ENCODE measurements at places on chromosomes 1 and 21. TPM values are rescaled to one million over a fixed set of nuclear protein-coding genes. Genes with fewer than 3 reads are reported as not detected.

The DENND2D gene
- 1.3 TPM for total RNA-seq

The HFM1 gene
- 0.07 TPM for total RNA-seq

The RGS18 gene
- total RNA-seq = 0.04 TPM

The CD34 gene
- 16.9 TPM for total RNA-seq

The OR2L13 gene
- total RNA-seq = not detected

The NTNG1 gene
- total RNA-seq = 0.20 TPM

The LRRC40 gene
- 30.6 TPM for total RNA-seq

The FALEC gene
- total RNA-seq = 0.20 TPM

The SGIP1 gene
- 7.7 TPM for total RNA-seq

The ECM1 gene
- 0.35 TPM for total RNA-seq

The TDRD5 gene
- not detected for total RNA-seq

The PCNX2 gene
- 3.5 TPM for total RNA-seq

The TMEM51 gene
- total RNA-seq = 6.4 TPM

- DNase-seq = no peak
Measured at GRCh38 chr21:45074818-45075595, 627 bp downstream of the ADARB1 start.

GRCh38 chr1:232602622-232603021, 27.3 kb downstream of the SIPA1L2 start:
- no peak for DNase-seq

GRCh38 chr21:17660452-17660851, 47.8 kb upstream of the BTG3 start:
- DNase-seq = no peak

DNA sequence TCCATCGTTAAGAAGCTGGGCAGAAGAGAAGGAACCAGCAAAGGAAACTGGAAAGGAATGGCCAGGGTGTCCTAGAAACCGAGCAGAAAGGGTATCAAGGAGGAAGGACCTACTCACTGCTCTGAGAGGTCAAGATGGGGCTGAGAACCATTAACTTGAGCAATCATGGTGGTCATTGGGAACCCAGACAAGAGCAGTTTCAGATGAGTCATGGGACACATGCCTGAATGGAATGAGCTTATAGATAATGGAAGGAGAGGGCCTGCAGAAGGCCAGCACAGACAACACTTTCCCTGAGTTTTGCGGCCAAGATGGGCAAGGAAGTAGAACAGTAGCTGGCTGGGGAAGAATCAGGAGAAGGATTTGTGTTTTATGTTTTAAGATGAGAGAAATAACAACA, 383.2 kb downstream of the KIF26B start:
- no peak for DNase-seq

DNA sequence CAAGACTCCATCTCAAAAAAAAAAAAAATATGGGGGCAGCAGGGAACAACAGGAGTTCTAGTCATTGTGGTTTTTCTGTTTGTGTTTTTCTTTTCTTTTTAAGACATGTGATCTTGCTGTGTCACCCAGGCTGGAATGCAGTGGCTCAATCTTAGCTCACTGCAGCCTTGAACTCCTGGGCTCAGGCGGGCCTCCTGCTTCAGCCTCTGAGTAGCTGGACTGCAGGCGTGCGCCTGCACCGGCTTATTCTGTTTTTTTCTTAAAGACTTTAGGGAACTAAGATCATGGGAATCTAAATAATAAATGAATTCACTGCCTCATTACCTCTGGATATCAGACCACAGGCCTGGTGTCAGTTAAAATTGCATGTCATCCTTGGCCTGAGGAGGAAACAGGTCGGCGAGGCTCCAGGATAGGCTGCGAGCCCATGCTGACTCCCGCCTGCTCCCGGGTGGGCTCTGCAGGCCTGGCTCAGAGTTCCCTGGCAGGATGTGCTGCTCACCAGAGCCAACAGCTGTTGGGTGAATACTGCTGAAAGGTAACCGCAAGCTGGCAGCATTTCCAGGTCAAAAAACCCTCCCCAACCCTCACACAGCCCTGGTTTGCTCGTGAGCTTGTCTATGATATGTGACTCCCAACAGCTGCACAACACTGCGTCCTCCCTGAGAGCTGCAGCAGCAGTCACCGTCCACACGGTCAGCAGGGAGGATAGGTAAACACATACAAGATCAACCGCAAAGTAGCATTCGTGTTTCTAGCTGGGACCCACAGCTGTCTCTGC, 58.1 kb downstream of the SCCPDH start:
- DNase-seq = no peak

- no peak for DNase-seq
Measured at GRCh38 chr1:35881850-35882273, 1.1 kb upstream of the AGO1 start.

- no peak for DNase-seq
Measured at GRCh38 chr1:42748461-42749410, 8.7 kb upstream of the CLDN19 start.

- no peak for DNase-seq
Measured at GRCh38 chr1:115757326-115757725, 11.2 kb downstream of the CASQ2 start.

DNA sequence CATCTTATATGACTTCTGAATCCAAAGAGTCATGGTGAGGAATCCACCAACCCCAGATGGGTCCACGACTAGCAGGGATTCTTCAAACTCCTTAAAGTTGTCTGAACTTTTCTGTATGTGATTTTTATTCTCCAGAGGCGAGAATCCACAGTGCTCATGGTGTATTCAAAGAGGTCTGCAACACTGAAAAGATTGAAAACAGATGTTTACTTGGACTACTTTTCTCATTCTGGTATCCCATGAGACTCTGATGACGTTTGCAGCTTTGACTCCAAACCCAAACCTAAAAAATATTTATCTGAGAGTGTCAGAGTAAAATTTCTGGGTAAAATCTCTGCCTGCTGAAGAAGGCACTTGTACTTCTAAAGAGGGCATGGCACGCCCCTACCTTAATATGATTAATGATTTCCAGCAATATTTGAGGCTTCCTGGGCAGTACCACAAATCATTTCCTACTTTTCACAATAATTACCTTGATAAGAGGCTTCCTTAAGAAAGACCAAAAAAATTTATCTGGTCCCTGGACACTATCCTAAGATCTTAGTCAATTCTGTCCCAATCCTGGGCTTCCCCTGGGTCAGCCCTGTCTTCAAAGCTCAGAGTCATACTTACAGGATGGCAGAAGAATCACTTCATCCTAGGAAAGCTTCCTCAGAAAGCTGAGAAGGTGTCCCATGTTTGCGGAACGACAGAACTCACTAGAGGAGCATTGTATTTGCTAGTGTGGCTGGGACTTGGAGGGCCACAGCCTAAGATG, 76.5 kb upstream of the MAP10 start:
- DNase-seq = no peak

DNA sequence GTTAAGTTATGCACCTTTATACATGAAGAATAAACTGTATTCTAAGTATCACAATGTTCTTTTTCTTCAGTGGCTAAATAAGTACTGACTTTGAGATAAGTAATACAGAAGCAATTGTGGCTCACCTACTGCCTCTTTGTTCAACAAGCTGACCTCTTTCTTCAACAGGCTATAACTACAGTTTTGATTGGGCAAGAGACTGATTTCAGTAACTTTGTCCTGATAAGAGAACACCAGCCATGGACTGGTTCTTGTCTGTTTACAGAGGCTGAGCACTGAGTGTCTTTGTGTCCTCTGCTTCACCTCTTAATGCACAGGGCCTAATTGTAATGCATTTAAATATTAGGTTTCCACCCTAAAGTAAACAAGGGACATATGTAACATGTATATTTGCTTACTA, 34.6 kb upstream of the PDE4B start:
- no peak for DNase-seq

- no peak for DNase-seq
Measured at GRCh38 chr1:221449801-221450470, 292.0 kb downstream of the DUSP10 start.

DNA sequence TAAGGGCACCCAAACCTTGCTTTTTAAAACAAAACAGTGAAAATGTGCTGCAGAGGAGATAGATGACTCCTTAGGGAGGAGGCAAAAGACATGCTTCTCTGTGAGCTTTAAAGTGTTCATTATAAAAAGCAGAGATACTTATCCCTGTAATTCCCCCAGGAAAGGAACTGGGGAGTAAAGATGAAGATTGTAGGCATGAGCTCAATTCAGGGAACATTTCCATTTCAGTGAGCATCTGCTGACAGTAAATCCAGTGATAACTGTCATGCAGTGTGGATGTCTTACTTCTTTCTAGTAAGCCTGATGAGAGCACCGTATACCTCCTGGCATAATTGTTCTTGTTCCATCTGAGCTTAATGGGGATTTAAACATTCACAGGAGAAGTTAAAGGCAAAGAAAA, 1296.5 kb downstream of the MRPL39 start:
- DNase-seq = no peak

DNA sequence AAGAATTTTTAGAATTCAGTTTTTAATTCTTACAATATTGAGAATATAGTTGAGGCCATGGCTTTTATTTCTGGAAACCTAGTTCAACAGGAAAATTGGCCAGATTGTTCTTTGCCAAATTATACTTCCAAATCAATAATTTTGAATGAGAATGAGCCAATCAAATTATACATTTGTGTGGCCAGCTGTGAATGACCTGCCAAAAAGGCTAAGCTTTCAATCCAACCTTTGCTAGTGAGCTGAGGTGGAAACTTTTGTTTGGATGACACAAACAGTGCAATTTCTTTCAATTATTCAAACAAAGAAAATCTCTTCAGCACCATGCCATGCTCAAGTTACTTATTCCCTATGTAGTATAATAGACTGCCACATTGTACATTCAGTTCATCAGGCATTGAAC, 167.8 kb downstream of the PATJ start:
- no peak for DNase-seq

GRCh38 chr1:22790232-22791008, 79.8 kb downstream of the EPHB2 start:
- DNase-seq = no peak

- no peak for DNase-seq
Measured at GRCh38 chr1:244846653-244847052, 11.2 kb downstream of the COX20 start.

DNA sequence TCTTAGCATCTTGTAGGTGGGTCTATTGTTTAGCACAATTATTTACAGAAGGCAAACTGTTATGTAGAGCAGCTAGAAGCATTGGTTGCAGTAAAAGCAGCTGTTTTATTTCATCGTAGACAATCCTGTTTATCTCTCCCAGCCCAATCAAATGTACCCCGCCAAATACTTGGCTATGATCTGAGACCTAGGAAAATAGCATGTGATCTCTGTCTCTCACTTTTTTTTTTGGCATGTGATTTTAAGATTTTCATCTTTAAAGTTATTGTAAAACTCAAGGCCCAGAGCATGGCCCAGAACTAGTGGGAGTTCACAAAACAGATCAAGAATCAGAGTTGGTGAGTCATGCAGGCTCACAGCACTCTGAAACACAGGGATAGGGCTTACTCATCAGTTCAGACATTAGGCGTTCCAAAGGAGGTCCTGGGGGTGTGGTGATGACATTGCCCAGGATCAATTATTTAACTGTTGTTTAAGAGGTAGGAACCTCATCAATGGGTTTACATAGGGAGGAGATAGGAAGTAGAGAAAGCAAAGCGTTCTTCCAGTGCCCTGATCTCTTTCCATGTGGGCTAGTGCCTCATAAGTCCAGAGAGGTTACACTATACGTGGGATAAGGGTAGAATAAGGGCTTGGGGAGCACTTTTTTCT, 40.2 kb downstream of the TBX19 start:
- peak; percentile 36 for DNase-seq

GRCh38 chr1:53628286-53628955, 110.5 kb downstream of the GLIS1 start:
- no peak for DNase-seq

GRCh38 chr1:162357681-162358266, 18.9 kb downstream of the SPATA46 start:
- no peak for DNase-seq

DNA sequence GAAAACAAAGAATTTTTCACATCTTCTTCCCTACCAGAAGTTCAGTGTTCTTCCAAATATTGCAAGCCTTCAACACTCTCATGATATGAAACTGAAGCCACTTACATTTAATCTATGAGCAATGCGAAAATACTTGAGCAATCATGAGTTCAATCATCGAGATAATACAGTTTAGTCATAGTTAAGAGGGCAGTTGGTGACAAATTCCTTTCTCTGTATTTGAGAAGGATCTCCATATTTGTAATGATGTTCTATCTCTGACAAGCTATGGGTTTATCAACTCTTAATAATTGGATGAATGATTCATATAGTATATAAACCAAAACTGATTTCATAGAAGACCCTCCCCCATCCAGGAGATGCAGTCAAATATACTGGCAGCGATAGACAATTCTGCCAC, 29.7 kb upstream of the PYHIN1 start:
- no peak for DNase-seq

DNA sequence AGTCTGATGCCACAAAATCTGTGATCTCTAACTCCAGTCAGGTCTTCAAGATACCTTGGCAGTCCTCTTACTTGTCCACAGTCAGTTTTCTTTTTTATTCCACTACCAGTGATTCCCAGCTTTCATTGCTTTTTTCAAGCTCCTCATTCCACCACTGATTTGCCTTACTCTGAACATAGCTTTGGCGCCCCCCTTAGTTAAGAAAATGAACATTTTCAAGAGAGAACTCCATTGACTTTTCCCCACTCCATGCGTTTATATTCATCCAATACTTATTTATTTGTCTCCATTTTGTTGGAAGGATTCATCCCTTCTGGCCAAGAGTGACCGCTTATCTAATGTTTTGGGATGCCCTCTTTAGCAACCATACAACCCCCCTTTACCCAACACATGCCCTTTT, 33.9 kb upstream of the IPO9 start:
- DNase-seq = no peak

DNA sequence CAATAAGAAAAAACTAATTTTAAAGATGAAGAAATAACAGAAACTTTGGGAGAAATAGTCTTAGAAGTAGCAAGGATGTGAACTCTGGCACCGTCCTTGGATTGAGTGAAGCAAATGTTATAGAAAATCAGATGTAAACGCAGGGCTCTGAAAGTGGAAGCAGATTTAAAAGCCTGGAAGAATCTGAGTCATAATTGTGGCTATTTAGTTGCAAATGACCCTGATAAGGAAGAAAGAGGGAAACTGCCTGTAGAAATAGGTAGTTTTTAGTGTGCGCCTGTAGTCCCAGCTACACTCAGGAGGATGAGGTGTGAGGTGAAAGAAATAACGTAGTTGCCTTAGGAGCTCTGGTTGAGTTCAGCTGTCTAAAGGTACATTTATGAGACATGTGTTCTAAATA, 101.0 kb downstream of the NGF start:
- DNase-seq = no peak

DNA sequence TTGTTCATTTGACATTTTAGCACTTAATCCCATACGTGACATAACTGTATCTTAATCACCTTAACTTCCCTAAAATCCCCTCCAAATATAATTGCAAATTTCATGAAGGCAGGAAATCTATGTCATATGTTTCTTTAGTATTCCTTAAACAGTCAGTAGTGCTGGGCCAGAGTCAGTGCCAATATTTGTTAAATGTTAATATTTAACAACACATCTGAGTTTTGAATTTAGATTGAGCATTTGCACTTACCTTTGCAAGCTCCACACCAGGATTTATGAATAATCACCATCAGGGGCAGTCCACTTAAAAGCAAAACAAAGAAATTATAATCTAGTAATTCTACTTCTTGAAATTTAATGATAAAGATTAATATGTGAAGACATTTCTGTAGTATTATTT, 5.3 kb downstream of the KTI12 start:
- no peak for DNase-seq

Data from pulmonary artery endothelial cell (primary cell).